ENCODE measurements at places on chromosomes 4 and X.

DNA sequence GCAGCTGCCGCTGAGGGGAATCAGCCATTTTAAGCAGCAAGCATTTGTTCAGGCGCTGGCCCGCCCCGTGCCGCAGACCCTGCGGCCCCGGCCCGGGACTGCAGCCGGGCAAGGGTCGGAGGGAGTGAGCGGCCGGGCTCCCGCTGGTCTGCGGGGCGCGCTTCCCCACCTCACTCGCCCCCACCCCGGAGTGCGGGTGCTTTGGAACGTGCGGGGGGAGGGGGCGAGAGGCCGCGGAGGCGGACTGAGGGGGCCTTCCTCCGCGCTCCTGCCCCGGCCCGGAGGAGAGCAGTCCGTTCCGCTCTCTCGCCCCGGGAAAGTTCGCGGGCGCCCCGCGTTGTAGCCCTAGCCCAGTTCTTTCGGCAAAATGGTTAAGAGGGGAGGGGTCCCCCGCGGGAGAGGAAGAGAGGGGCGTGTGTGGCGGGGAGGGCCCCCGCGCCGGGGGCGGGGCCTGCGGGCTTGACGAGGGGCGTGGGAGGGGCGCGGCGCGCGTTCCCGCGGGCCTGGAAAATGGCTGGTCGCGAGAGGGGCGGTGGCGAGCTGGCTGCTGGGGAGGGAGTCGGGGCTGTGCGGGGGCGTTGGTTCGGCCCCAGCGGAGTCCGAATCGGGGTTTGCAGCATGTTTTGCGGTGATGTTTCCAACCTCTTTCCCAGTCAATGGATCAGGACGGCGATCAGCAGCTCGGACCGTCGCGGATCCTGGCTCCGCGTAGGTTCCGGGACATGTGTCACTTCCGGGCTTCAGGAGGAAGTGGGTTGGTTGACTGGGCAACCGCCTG, 942 bp downstream of the ING2 start:
- peak; percentile 85 for DNase-seq

DNA sequence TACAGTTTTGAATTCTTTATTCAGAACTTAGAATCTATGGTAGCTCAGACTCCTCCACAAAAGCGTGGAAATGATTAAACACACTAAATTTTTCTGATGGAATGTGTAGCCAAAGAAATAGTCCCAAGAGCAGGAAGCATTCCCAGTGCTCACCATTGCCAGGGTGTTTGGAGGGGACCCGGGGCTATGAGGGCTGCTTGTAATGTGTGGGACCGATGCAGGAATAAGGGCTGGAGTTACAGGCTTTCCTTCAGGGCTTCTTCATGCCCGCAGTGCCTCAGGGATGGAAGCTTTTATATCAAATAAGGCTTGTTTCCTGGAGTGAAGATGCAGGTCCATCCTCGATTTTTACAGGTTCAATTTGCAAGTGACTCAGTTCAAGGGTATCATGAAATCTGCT, 25.8 kb downstream of the WWC2 start:
- no peak for DNase-seq

DNA sequence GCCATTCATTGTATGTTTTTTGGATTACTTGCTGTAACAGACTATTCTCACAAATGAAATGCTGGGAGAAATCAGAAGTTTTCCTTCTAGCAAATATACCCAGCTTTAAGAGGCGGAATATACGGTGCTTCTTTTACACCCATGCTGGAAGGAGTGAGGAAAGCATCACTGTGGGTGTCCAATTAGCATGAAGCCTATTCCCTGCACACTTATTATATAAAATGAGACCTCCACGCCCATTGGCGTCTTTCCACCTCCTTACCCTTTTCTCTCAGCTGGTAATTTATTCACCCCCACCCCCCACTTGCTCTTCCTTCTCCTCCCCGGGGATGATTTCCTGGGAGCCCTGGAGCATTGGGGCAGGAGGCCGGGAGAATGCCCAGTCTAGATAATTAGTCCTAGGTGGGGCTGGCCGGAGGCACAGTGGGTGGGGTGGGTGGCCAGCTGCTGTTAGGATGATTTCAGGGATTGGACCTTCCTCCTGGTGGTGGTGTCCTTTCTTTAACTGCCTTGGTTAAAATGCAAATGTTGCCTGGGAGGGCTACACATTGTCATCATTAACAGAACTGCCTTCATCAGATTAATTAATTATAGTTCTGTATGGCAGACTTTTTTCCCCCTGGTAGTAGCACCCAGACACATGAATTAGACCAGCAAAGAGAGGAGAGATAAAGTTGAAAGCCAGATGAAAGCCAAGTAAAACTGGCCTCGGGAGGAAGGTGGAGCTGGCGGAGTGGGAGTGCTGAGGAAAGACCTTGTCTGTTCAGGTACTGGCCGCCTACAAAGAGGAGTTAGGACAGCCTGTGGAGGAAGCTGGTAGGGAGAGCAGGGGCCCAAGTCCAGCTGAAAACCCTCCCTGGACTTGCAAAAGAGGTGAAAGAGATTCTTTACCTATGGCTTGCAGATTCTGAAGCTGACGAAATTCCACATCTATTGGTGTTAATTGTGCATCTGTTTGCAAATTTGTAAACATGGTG, 11.4 kb downstream of the SHROOM2 start:
- no peak for DNase-seq

GRCh38 chrX:72478853-72479252, 93.8 kb downstream of the HDAC8 start:
- DNase-seq, result no peak

DNA sequence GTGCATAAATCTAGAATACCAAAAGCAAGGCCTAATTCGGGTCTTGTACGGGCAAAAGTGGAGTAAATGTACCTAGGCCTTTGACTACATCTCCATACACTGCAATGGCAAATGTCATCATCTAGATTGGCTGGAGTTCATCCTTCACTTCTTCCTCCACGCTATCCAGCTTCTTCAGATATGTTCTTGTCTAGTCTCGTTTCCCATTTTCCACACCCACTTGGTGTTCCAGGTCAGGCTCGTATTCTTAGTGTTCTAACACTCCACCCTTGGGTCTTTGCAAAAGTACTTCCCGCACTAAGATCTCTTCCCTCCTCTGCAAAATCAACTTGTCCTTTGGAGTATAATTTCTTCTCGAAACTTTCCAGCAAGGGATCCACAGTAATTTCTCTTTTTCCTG, 1.4 kb downstream of the COQ2 start:
- DNase-seq, result no peak

DNA sequence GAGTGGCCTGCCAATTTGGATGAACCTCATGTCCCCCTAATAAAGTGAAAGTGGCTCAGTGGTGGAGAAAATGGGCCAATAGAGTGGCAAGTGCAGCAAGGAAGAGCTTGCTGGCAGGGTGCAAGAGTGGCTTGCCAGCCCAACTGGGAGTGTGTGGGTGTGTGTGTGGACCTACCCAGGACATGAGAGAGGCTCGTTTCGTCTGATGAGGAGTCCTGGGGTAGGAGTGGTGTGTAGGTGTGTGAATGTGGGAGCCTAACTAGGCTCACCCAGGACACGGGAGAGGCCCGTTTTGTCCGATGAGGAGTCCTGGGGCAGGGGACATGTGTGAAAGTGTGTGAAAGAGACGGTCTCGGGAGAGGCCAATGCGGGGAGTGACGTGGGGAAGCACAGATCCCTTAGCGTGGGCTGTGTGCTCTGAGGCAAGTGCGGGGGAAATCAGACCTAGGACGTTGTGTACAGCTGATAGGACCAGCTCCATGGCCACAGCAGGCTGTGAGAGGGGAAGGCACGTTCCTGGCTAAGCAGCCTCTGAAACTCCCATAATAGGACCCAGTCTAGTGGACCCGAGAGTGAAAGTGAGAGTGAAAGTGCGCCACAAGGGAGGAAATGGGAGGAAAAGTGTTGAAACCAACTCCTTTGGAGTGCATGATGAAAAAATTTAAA, 5.3 kb downstream of the GAGE10 start:
- peak; percentile 33 for DNase-seq

DNA sequence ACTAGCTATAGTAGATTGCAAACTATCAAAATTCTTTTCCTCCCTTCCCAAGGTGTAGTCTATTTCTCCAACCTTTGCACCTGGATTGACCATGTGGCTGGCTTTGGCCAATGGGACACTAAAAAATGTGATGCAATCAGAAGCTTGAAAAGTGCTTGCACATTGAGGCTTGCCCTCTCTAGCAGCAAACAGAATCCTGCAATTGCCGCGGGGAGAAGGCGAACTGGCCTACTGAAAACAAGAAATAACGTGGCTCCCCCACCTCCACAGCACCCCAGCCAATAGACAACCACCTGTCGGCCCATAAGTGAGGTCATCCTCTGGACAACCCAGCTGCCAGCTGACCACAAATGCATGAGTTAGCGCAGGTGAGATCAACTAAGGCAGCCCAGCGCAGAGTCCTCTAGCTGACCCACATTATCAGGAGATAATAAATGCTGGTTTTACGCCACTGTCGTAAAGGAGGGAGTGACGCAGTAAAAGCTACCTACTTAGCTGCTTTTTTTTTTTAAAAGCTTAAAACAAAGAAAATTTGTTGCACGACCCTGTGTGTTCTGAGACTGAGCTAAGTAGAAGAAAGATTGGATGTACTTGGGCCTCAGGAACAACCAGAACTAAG, 95.2 kb downstream of the GK start:
- no peak for DNase-seq

DNA sequence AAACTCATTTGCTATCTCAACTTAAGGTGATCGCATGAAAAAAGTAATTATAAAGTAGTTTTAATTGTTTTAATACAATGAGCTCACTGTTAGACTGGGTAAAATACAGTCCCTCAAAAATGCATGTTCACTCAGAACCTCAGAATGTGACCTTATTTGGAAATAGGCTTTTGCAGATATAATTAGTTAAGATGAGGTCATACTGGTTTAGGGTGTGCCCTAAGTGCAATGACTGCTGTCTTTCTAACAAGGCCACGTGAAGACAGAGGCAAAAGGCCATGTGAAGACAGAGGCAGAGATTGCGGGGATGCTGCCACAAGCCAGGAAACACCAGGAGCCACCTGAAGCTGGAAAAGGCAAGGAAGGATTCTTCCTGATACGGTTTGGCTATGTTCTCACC, 262.1 kb downstream of the NKX6-1 start:
- DNase-seq, result no peak
